ENCODE measurements at places on chromosomes 4 and X.

- no peak for DNase-seq
These were observed 2.7 kb downstream of the HPSE start for GRCh38 chr4:83331956-83332355.

- DNase-seq = no peak
These were observed 66.9 kb downstream of the ANXA3 start for GRCh38 chr4:78618436-78618835.

GRCh38 chr4:55547466-55547770 is 709 bp upstream of the CLOCK start:
- DNase-seq = no peak

- DNase-seq = no peak
These were observed 5.3 kb downstream of the MBNL3 start for GRCh38 chrX:132483488-132483887.

DNA sequence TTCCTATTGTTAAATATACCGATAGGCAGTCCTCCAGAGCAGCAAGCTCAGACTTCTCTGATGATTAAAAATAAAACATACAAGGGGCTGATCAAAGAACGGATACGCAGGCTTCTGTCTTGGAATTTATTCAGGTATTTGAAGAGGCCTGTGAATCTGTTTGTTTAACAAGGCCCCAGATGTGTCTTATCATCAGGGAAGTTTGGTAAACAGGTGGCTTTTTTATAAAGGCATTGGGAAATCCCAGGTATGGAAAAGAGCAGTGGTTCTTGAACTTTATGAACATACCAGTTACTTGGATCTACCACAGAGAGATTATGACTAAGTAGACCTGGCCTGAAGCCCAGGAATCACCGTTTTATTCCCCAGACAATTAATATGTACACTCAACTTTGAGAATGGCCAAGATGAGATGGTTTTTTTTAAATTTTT is 47.9 kb downstream of the SOWAHB start:
- no peak for DNase-seq

- DNase-seq = no peak
These were observed 582.6 kb downstream of the RAPGEF2 start for GRCh38 chr4:159685340-159686092.

- no peak for DNase-seq
These were observed 832.4 kb downstream of the STIM2 start for GRCh38 chr4:27692868-27693634.

DNA sequence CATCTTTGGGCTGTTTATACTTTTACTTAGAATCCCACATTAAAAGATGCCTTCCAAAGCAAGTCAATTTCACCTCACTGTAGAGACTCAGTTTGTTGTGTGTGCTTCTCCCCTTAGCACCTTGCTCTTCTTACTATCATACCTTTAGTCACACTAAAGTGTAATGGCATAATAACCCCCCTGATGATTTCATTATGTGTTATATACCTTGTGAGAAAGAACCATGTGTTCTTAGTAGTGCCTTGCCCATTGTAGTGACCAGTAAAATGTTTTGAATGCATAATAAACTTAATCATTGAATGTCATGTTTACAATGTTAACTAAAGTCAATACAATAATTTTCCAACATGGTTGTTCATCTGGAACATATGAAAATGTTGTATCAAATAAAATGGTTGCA is 1621.9 kb downstream of the PCDH7 start:
- DNase-seq = no peak

DNA sequence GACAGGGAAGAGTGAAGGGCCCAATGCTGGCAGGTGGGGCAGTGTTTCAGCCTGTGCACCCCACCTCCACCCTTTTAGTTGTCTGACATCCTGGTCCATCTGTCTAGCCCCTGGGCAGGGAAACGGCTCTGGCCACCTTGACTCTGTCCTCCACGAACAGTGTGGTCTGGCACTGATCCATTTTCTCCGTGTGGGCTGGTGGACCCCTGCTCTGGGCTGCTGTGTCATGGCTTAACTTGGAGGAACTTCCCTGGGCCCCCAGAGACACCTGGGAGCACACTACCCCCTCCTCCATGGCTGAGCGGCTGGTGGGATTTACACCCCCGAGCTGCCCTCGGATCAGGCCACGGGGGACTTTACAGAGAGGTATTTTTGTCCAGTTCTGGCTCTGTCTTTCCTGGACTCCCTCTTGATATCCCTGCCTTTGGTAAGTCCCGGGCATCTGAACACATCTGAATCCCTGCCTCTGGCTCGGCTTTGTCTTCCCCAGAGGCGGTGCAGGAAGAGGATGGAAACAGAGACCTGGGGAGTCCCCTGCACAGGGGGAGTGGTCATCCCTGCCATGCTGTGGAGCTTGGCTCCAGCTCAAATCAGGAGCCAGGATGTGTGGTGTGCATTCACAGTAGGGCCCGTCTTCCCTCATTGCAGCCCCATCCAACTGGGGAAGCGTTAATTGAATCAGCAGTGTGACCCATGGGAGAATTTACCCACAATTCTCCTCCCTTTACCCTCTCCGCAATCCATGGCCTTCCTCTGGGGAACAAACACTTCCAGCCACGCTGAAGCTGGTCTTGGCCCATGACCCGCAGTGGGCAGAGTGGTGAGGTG is 6.3 kb upstream of the NKX1-1 start:
- DNase-seq = no peak
